ENCODE measurements at places on chromosomes 7 and 10.

DNA sequence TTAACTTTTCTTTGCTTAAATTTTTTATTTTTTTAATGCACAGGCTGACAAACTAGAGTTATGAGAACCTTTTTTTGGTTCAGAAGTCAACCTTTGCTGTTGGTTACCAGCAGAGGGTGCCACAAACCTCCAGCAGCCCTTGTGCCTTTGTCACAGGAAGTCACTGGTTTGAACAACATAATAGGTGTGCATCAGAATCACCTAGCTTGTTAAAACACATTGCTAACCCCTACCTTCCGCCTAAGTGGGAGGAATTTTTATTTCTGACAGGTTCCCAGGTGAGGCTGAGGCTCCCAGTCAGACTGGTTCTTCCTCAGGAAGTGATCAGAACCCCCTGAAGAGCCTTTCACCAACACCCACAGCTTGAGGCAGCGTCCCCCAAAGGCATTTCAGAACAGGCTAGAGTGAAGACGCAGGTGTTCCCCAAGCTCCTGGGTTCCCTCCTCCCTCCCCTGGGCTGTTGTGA, 22.6 kb upstream of the VDAC2 start:
- DNase-seq, result no peak

- no peak for DNase-seq
These were observed 93.8 kb downstream of the INPP5A start for GRCh38 chr10:132631338-132631735.

GRCh38 chr7:14115701-14116100, 126.2 kb upstream of the ETV1 start:
- DNase-seq, result no peak

DNA sequence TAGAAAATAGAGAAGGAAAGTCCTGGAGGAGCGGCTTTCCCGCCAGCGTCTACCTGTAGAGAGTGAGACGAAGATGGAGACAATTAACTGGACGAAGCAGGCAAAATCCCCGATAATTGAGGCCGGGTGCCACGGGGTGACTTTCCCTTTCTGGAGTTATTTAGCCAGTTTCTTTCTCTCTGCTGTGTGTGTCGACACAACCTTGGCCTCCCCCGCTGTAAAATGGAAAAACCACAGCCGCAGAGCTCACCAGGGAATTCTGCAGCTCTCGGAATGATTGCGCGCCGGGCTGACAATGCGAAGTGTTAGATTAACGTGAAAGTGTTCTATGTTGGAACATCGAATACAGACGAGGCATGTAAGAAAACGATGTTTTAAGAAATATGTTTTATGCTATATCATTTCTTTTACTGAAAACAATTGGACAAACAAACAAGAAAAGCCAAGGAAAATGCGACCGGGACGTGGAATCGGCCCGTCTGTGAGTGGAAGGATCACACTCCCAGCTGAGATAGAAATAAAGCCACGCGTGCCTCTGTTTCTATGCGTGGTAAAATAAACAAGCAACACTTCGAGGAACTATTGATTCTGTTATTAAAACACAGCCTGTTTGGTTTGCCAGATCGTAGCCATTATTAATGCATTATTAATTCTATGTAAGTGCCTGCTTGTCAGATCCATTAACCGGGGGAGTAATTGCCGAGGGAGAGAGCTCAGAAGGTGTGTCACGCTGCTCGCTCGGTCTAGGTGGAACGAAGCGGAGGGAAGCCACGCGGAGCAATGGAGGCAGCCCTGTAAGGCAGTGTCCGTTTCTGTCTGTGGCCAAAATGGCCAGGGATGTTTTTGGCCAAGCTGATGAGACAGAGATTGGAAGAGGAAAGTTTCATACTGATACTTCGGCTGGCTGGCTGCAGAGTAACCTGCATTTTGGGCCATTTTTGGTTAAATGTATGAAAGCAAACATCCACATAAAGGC, 129.4 kb downstream of the DNAJB6 start:
- DNase-seq, result no peak

DNA sequence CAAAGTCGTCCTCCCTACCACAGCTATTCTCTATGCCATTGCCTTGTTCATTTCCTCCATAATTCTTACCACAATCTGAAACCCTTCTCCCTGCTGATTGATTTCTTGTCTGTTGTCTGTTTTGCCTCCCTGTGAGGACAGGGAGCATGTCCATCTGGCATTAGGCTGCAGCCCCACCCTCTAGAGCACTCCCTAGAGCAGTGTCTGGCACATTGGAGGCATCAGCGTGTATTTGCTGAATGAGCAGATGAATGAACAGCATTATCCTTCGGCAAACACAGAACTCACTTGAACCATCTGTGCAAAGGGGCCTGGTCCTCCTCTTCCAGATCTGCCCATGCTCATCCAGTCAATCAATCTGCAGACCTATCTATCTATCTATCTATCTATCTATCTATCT, 5.1 kb upstream of the DMBT1 start:
- DNase-seq, result no peak

GRCh38 chr7:96414931-96415292, 93.0 kb upstream of the SLC25A13 start:
- DNase-seq, result no peak

DNA sequence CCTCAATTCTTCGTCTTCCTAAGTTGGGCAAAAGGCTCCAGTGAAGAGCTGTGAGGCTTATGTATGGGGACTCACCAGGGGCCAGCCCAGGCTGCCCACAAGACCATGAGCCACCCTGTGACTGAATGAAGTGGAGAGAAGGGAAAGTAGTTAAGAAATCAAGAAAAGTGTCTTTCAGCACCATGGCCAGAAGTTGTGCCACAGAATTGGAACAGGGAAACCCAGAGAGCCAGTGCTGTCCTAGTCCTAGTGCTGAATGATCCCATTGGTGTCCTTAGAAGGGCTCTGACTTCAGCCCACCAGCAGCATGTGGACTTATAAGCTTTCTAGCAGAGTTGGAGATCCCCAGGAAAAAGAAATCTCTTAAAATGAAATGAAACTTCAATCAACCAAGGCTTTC, 37.0 kb upstream of the CCSER2 start:
- DNase-seq, result no peak

GRCh38 chr7:30764030-30764975, 6.9 kb upstream of the MINDY4 start:
- peak; percentile 66 for DNase-seq

- no peak for DNase-seq
These were observed 191.7 kb upstream of the SLC26A5 start for GRCh38 chr7:103637726-103638125.

DNA sequence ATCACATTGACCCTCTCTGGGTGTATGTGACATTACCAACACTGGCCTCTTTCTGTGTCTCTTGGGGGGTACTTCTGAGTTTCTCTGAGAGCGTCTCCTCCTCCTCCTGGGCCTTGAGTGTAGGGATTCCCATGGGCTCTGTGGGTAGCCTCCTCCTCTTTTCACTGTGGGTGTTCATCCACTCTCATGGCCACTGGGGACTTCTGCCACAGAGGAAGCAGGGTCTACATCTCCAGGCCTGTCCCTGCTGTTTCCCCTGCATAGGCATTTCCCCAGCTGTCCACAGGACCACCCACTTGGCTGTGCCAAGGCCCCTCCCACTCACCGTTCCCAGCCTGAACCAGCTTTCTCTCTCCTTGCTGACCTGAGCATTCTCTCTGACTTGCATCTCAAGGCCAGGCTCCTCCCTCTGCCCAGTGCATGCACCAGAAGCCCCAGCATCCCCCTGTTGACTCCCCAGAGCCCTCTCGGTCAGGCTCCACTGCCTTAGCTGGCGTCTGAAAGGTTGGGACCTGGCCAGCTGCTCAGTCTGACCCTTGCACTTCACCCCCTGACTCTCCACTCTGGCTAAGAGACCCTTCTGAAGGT, 487.6 kb downstream of the GLRX3 start:
- no peak for DNase-seq

GRCh38 chr7:157318015-157318706, 18.6 kb upstream of the DNAJB6 start:
- DNase-seq, result no peak

GRCh38 chr7:44267719-44268421, 57.5 kb downstream of the CAMK2B start:
- DNase-seq, result no peak

DNA sequence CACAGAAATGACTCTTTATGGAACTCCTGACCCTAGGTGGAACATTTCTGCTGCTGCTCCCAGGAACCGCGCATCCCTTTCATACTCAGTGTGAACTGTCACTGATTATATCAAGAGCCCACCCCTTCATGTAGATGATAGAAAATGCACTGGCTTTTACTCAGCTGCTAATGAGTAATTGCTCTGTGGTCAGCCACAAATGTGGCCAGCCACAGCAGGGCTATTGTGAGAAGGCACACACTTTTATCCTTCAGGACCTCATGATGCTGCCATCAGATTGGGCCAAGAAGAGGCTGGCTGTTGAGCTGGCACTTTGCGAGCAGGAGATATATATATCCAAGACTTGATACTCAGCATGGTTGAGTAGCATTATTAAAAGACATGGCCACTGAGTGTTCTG, 124.7 kb downstream of the CFAP58 start:
- no peak for DNase-seq

DNA sequence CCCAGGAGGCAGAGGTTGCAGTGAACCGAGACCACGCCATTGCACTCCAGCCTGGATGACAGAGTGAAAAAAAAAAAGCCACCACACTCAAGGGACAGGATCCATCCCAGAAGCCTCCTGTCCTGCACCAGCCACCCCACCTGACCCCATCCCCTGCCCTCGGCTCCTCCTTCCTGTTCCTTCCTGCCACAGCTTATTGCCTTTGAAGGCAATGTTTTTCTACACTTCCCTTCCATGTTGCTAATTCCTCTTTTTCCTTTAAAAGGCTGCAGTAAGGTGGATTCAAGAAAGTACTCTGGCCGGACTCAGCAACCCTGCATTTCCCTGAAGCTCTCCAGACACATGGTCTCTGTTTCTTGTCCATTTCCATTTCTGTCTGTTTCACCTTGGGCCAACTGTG, 80.9 kb downstream of the FAM171A1 start:
- no peak for DNase-seq

- DNase-seq, result no peak
These were observed 91.8 kb downstream of the ARHGAP12 start for GRCh38 chr10:31836569-31837406.

DNA sequence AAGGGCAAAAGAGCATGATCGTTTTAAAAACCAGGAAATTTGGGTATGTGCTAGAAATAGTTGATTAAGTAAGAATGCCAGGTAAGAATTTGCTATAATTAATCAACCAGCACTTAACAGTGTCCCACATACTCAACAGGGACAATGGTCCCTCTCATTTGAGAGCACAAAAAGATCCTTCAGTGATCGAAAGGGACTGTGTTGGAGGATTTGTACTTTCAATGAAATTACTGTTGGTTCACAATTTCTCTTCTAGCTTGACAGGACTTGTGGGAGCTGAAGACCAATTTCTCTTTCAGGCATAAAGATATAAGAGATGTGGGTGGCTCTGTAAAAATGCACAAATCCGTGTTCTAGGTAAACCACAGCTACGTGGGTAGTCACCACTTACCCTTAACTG, 12.5 kb upstream of the PLEKHS1 start:
- DNase-seq, result no peak

DNA sequence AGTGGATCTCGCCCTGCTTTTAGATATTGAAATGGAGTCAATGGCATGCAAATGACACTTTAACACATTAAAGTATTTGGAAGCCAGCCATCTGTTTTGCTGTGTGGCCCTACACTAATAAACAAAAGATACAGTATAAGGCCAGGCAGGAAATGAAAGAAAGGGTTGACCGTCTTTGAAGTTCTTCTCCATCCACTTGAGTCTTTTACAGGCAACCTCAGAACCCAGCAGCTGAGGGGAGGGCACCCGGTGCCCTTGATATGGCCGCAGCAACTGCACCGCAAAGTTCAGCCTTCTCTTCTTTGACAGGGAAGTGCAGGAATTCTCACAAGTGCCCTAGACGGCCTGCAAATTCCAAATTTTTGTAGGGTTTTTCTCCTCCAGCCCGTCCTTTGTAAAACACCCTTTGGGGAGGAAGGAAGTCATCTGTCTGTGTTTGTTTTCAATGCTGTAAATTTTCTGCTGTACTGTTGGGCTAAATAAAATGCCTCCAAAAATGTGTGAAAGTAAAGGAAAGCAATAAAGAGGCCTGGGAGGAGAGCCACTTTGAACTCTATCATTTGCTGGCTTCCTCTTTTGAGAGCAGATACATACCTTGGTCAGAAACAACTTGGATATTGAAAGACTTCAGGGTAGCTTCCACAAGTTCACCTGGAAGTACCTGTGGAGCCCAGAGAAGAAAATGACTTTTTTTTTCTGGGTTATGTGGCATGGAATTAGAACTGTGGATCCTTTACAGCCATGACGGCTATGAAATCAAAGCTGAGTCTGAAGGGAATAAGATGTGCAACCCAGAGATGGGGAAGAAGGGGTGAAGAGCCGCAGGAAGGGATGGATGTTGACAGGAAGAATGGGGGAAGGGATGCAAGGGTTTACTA, 3.6 kb downstream of the HOXA1 start:
- no peak for DNase-seq

DNA sequence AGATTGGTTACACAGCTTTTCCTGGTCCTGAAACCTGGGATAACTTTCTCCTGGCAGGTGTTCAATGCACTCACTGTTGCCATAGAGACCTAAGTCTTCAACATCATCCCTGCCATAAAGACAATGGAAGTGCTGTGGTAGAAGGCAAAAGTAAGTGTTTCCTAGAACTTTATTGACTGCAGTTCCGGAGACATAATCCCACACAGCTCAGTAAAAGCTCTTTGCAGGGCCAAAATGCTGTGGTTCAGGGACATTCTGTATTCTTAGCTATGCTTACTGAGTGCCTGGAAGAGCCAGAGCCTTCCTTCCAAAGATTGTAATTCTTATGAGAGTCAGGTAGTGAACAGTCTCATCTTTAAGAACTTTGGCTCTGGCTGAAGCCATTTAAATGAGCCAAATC, 5.3 kb downstream of the WIPF3 start:
- no peak for DNase-seq

GRCh38 chr7:107726356-107727130, 17.4 kb upstream of the CBLL1 start:
- no peak for DNase-seq

- DNase-seq, result no peak
These were observed 174.5 kb downstream of the DOCK4 start for GRCh38 chr7:112031689-112032088.

Data from right forelimb (tissue), 1 donor.